ENCODE measurements at places on chromosomes 1 and 21. TPM values are rescaled to one million over a fixed set of nuclear protein-coding genes. Genes with fewer than 3 reads are reported as not detected.

The KCNJ10 gene
- not detected for total RNA-seq

The PIP5K1A gene
- 10.1 TPM for total RNA-seq

The NBPF8 gene
- total RNA-seq, result 7.4 TPM

The LCE1C gene
- not detected for total RNA-seq

The SLC35D1 gene
- 5.0 TPM for total RNA-seq

The OR2T29 gene
- not detected for total RNA-seq

The SPRR1B gene
- not detected for total RNA-seq

The KRTAP27-1 gene
- not detected for total RNA-seq

The GJA9 gene
- not detected for total RNA-seq

The ADCY10 gene
- total RNA-seq, result 0.20 TPM

The ITLN1 gene
- 0.51 TPM for total RNA-seq

The USH2A gene
- 0.03 TPM for total RNA-seq

The ST6GALNAC5 gene
- 0.42 TPM for total RNA-seq

The RHBDL2 gene
- total RNA-seq, result 0.52 TPM

The CLIC6 gene
- 2.1 TPM for total RNA-seq

The S100A3 gene
- 0.20 TPM for total RNA-seq

The PTAFR gene
- 5.5 TPM for total RNA-seq

The MTR gene
- 26.2 TPM for total RNA-seq

The CD1D gene
- total RNA-seq, result 0.43 TPM

The HSPB7 gene
- total RNA-seq, result 0.75 TPM

The LIN28A gene
- total RNA-seq, result not detected

The CCDC24 gene
- total RNA-seq, result 7.4 TPM

The S100A1 gene
- 2.8 TPM for total RNA-seq

The MAEL gene
- not detected for total RNA-seq

The ARTN gene
- total RNA-seq, result 1.1 TPM

The MYBPHL gene
- total RNA-seq, result not detected

The WLS gene
- total RNA-seq, result 91.9 TPM

The CNKSR1 gene
- total RNA-seq, result 11.3 TPM

The CLDN17 gene
- not detected for total RNA-seq

The CFHR3 gene
- not detected for total RNA-seq

The FAM177B gene
- 0.24 TPM for total RNA-seq

The LAMC1 gene
- total RNA-seq, result 27.2 TPM
